OCI-LY7 (cell line): ENCODE measurements at places on chromosomes 5 and 9.

GRCh38 chr5:4142842-4143241 is 547.2 kb downstream of the IRX1 start:
- DNase-seq: no peak

DNA sequence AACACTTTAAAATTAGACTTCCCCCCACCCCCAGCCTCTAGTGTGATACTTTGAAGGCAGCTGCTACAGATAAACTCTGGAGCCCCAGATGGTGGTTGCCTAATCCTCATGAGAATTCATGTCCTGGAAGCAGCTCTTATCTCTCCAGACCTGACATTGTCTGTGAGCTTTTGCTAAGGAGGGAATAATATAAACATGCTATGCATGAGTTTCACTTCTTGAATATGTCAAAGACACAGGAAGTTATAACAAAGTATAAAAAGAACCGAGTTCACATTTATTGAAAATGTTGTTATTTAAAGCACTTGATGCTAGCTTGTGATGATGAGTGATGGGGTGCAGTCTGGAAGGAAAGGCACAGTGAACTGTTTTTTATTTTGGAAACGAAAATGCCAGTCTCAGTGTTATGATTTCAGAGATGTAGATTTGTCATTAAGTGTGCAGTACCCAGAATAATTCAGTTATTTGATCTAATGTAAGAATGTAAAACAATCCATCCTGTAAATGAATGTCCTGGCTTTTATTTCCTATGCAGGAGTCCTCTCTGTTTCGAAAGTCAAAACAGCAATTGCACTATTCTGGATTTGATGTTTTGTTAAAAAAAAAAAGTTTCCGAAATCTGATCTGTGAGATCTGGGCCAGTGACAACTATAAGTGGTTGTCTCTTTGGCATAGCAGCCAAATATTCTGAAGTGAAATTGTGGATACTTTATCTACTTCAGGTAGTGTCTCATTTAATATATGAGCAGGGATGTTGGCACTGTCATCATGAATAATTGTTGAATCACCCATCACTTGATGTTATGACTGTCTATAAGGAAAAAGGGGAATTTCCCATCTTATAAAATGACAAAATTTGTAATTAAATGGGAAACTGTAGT is 77.0 kb downstream of the ZCCHC7 start:
- DNase-seq: peak; percentile 99

DNA sequence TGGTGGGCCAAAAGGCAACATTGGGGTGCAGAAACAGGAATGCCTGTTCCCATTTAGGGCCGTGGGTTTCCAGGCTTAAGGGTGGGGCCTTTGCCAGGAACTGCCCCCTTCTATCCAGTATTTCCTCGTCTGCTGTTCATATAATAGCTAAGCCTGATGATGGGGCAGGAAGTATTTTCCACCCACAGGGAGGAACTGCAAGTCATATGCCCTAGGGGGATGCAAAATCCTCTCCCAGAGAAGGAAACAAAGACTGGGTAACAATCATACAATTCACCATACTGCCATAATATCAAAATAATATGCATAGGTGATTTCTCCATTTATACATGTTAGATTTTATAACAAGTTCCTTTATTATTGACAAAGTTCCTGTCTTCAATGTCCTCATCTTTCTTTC is 20.5 kb upstream of the RPS23 start:
- no peak for DNase-seq

GRCh38 chr9:121445986-121446385 is 53.7 kb downstream of the GGTA1 start:
- DNase-seq: peak; percentile 16

DNA sequence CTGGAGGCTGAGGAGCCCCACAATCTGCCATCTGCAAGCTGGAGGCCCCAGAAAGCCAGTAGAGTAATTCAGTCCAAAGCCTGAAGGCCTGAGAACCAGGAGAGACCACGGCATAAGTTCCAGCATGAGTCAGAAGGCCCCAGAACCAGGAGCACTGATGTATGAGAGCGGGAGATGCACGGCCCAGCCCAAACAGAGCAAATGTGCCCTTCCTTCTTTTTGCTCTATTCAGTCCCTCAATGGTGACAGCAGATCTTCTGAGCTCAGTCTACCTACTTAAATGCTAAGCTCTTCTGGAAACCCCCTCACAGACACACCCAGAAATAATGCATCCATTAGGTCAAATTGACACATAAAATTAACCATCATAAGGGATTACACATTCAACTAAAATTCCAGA is 277.6 kb downstream of the ATPSCKMT start:
- DNase-seq: no peak

DNA sequence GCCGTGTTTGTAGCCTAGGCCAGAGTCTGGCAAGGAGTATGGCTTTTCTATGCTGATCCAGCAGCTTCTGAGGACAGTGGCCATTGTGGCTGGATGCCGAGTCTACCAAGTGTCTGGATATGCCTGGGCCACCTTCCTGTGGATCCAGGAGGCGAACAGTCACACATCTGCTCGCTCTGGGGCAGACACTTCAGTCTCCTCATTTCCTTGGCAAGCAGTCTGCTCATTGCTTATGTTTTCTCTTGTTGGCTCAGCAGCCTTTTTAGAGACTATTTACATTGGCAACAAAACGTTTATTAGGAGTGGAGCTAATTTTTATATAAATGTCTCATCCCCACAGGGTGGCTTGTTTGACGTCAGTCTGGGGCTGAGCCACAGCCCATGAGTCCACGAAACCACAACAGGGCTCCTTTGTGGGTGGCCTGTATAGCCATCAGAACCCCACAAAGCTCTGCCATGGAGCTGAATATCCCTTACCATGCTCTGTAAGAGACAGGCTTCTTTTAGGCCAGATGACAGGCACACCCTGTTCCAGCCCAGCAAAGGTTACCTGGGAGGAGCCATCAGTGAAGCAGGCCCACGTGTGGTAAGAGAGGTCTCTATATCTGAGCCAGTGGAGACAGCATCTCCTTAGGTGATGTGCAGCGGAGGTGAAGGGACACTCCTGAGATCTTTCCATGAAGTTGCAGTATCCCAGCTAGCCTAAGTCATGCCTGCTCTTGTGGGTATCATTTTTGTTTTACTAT is 221.7 kb downstream of the DIRAS2 start:
- no peak for DNase-seq

DNA sequence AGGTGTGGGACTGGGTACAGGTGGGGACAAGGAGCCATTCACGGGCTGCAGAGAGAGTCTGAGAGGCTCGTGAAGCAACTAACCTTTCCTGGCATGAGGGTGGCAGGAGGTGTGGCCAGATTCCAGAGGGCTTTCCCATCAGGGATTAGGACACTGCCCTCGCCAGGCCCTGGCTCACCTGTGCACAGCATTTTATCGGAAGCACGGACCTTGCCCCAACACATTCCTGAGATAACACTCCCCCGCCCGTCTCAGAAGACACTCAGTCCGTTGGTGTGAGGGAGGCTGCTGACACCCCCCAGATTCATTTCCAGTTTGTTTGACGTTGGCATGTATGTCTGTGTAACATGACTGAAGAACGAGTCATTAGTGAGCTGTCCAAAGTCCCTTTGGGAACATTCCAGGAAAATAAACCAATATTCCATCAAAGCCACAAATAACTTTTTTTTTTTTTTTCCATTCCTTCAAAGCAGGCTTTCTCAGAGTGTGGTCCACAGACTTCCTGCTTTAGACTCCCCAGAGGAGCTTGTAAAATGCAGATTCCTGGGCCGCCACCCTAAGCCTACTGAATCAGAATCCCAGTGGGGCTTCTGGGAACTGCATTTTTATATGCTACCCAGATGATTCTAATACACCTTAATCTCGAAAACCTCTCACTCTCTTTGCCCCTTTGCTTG is 23.4 kb downstream of the WWC1 start:
- DNase-seq: no peak

- no peak for DNase-seq
Measured at GRCh38 chr9:125536776-125537175, 170.2 kb downstream of the MAPKAP1 start.

GRCh38 chr5:156375895-156376495 is 49.0 kb downstream of the SGCD start:
- no peak for DNase-seq

GRCh38 chr5:133697536-133698258 is 85.4 kb upstream of the FSTL4 start:
- no peak for DNase-seq

- DNase-seq: no peak
Measured at GRCh38 chr9:21535396-21535795, 53.3 kb upstream of the IFNE start.

- DNase-seq: no peak
Measured at GRCh38 chr5:73104326-73104725, 16.0 kb upstream of the TMEM171 start.

DNA sequence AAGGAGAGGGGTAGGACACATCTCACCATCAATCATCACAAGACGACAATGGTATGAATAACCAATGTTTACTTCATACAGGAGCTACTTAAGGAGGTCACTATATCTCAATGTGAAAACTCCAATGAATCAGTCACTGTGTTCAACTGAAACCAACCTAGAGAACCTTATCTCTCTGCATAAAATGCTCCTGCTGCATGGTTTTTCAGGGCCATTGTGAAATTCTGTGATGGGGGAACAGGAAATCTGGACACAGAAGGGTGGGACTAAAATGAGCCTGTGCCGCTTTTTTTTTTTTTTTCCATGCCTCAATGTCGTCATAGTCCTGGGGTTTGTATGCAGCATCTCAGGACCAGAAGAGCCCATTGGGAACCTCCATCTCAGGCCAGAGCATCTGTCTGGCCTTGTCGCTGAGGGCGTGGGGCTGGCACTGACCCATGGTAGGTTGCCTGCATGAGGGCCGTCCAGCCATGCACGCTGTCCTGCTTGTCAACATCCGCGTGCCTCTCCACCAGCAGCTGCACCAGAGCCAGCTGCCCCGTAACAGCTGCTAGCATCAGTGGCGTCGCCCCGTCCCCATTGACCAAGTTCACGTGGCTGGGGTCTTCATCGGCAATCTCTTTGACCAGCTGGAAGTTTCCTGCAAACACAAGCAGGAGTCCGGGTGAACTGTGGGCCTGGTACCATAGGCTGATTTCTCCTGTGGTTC is 12.7 kb downstream of the ANKS6 start:
- DNase-seq: no peak

- no peak for DNase-seq
Measured at GRCh38 chr9:37921168-37921510, 17.2 kb upstream of the SLC25A51 start.

DNA sequence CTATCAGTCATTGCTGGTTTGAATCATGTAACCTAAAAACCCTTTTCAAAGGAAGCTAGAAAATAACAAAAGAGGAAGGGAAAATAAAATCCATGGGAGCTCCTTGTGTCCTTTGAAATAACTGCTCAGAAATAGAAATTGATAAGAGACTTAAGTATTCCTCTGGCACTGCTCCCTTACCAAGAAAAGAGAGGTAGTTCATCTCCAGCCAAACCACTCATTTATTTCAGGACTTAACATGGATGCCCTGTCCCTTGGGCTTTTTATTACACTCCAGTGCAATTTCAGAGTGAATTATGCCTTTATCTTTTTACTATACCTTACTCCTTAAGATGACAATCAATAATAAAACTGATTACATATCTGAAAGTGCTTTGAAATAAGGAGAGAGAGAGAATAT is 61.0 kb downstream of the MUSK start:
- no peak for DNase-seq

GRCh38 chr9:125436613-125437443 is 175.2 kb downstream of the GAPVD1 start:
- DNase-seq: no peak

DNA sequence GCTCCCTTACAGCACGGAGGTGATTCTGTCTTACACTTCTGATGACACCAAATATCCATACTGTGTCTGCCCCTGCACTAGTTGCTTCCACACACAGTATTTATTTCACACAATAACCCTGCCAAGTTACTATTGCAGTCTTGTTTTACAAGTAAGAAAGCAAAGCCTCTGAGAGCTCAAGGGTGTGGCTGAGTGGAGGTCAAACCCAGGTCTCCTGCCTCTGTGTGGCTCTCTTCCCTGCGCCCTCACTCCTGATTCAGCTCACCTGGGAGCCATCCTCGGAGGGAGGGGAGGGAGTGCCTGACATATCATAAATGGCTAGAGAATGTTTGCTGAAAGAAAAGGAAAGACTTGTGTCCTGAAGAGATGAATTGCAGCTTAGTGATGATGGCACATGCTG is 41.0 kb downstream of the MVB12B start:
- no peak for DNase-seq

GRCh38 chr5:153711755-153712154 is 221.3 kb downstream of the GRIA1 start:
- DNase-seq: peak; percentile 43
